Naive B cell (primary cell): ENCODE measurements at places on chromosomes 2 and 18.

DNA sequence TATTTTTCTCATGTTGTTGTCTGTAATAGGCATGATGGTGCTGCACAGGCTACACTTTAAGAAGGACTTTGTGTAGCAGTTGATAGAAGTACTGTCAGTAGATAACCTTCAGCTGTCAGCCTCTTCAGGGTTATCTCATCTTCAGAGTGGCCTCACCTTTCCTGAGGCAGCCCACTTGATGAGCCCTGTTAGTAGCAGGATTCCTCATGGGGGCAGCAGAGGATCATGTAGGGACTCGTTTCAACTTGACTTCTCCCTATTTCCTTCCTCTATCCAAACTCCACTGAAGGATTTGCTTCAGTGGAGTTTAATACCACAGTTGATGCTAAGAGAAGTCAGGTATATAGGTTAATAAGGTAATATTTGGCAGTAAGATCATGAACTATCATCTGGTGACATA is 530.3 kb upstream of the FSIP2 start:
- no peak for DNase-seq

GRCh38 chr2:231300722-231301076 is 94.8 kb upstream of the B3GNT7 start:
- DNase-seq, result no peak

GRCh38 chr2:190431907-190432306 is 23.8 kb downstream of the MFSD6 start:
- DNase-seq, result no peak

- no peak for DNase-seq
Measured at GRCh38 chr2:239715202-239715601, 309.9 kb downstream of the NDUFA10 start.

DNA sequence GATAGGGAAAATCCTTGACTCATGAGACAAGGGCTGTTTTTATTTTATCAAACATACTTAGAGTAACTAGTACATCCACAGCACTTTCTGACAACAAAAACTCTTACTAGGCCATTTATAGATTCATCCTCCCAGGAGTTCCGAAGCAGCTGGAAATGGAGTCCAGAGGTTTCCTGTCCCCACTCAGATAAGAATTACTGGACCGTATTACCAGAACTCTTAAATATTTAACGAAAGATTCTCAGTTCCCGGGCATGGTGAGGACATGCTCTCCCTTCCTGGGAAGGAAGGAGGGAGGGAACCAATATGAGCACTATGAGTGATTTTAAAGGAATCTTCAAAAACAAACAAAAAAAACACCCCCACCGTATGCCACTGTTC is 41.2 kb downstream of the AKAIN1 start:
- DNase-seq, result no peak

GRCh38 chr2:104872866-104873688 is 19.2 kb downstream of the POU3F3 start:
- peak; percentile 63 for DNase-seq
